ENCODE measurements at places on chromosomes 11 and 22.

GRCh38 chr22:18983120-18983651 lies 47.1 kb upstream of the PRODH start:
- no peak for DNase-seq

DNA sequence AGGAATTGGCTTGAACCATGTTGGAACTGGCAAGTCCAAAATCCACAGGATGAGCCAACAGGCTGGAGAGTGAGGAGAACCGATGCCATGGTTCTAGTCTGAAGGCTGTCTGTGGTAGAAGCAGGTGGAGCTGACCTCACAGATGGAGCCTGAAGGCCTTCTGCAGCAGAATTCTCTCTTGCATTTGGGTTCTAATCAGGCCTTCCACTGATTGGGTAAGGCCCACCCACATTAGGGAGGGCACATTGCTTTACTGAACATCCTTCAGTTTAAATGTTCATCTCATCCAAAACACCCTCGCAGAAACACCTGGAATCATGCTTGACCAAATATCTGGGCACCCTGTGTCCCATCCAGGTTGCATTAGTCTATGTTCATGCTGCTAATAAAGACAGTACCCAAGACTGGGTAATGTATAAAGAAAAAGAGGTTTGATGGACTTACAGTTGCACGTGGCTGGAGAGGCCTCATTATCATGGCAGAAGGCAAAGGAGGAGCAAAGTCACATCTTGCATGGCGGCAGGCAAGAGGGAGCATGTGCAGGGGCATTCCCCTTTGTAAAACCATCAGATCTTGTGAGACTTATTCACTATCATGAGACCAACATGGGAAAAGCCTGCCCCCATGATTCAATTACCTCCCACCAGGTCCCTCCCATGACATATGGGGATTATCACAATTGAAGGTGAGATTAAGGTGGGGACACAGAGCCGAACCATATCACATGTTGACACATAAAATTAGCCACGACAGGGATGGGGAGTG lies 15.9 kb downstream of the SMIM38 start:
- DNase-seq: no peak

- DNase-seq: no peak
These were observed 104.7 kb upstream of the RRM1 start for GRCh38 chr11:3989921-3990290.

GRCh38 chr11:125426818-125427528 lies 69.1 kb downstream of the FEZ1 start:
- DNase-seq: no peak

- DNase-seq: no peak
These were observed 13.4 kb upstream of the MUC5B start for GRCh38 chr11:1209371-1210057.

- DNase-seq: no peak
These were observed 111.5 kb downstream of the DSCAML1 start for GRCh38 chr11:117685566-117685965.

- no peak for DNase-seq
These were observed 29.9 kb upstream of the MALAT1 start for GRCh38 chr11:65468874-65469333.

- no peak for DNase-seq
These were observed 35.3 kb downstream of the BCR start for GRCh38 chr22:23215294-23216241.

Data from brain (organoid and tissue), 16 donors.